ENCODE measurements at places on chromosomes 2 and 18.
A peak's percentile ranks its signal among the peaks of the same experiment; 100 is the strongest.

- DNase-seq: no peak
Observed at GRCh38 chr2:40680547-40680946, 228.7 kb upstream of the SLC8A1 start.

GRCh38 chr2:174569678-174570077, 27.9 kb downstream of the WIPF1 start:
- no peak for DNase-seq

- DNase-seq: no peak
Observed at GRCh38 chr18:61926532-61926931, 33.7 kb upstream of the RNF152 start.

DNA sequence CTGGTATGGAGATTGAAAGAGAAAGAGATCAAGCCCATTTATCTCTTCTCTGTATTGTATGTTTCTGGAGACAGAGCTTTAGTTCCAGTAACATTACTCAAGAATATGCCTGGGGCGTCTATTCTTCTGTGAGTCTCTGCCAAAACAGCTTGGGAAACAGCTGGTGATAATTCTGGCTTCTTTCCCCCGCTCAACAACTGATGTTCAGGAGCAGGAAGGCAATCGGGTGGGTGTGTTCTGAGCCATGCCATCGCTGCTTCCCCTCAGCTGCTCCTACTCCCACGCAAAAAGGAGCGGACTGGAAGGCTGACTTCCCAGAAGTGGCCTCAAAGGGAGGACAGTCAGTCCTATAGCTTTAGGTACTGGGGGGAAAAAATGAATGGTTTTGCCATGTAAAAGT, 695.1 kb downstream of the PLCL1 start:
- no peak for DNase-seq

DNA sequence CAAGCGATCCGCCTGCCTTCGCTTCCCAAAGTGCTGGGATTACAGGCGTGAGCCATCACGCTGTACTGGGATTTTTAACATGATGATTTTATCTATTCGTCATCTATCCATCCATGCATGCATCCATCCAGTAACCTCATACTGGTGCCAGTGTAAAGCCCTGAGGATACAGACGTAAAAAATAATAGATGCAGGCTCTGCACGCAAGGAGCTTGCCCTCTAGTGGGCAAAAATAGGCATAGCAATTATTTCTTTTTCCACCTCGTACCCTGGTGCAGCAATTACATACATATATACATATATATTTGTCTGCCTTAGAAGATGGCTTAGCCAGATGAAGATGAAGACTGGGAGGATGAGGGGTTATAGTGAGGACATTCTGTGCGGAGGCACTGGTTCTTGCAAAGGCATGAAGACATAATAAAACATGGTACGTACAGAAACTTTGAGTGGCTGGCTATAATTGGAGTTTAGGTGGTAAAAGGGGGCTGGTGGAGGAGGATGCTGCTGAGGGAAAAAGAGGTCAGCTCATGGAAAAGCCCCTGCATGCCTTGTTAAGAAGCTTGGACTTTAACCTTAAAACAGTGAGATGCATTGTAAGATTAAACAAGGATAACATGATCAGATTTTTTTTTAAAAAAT, 19.6 kb upstream of the RPIA start:
- no peak for DNase-seq

GRCh38 chr2:188984680-188985079, 10.5 kb downstream of the COL3A1 start:
- no peak for DNase-seq

DNA sequence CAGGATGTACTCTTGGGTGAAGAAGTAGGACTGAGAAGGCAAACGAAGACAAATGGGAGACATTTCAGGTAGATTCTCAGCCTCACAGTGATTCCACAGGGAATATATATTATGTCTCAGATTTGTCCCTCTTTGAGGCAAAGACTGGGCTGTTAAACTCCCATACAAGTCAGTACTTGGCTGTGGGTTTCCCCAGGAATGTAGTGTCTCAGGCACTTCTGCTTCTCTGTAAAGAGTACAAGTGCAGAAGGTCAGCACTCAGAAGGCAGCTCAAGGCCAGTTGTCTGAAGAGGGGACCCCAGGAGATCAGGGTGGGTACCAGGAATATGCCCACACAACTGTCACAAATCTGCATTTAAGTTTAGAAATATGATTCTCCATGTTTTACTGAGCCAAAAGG, 39.9 kb upstream of the COBLL1 start:
- no peak for DNase-seq

- peak; percentile 1 for DNase-seq
Observed at GRCh38 chr2:197356136-197356535, 45.6 kb upstream of the ANKRD44 start.

DNA sequence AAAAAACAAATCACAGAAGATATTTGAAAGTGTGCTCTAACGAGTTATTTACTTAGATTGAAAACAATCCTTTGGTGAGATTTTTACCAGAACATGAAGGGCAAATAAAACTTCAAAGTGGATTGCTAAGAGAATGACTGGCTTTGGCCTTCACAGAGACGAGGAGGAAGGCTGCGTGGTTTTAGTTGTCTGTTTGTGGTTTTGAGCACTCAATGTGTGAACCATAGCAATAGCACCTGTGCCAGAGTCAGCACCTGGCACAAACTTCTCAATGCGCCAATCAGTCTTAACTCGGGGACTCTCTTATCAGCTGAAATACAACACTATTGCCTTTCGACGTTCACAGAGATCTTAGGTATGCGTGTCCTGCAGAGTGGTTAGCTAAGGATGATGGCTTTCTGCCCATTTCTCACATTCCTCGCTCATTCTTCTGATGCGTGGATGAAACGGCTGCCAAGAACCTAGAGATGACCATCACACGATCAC, 70.0 kb downstream of the MBP start:
- DNase-seq: peak; percentile 36

- DNase-seq: no peak
Observed at GRCh38 chr2:40344364-40344763, 107.5 kb downstream of the SLC8A1 start.

GRCh38 chr18:2672872-2673271, 17.3 kb downstream of the SMCHD1 start:
- DNase-seq: no peak
